ENCODE measurements at places on chromosomes 5 and 9. TPM values are rescaled to one million over a fixed set of nuclear protein-coding genes. Genes with fewer than 3 reads are reported as not detected.

The INSL4 gene
- not detected for total RNA-seq

The ORM2 gene
- not detected for total RNA-seq

- H3K27me3 ChIP-seq: no peaks in the 10 kb centered on the region
- no peak overlapping the region for H3K4me3 ChIP-seq
- H3K36me3 ChIP-seq: no peaks in the 10 kb centered on the region
- H3K4me1 ChIP-seq: peaks cover 15% of the 10 kb centered on the region
- no peak for DNase-seq
Measured at GRCh38 chr5:72140711-72141110, 33.4 kb downstream of the MAP1B start.

DNA sequence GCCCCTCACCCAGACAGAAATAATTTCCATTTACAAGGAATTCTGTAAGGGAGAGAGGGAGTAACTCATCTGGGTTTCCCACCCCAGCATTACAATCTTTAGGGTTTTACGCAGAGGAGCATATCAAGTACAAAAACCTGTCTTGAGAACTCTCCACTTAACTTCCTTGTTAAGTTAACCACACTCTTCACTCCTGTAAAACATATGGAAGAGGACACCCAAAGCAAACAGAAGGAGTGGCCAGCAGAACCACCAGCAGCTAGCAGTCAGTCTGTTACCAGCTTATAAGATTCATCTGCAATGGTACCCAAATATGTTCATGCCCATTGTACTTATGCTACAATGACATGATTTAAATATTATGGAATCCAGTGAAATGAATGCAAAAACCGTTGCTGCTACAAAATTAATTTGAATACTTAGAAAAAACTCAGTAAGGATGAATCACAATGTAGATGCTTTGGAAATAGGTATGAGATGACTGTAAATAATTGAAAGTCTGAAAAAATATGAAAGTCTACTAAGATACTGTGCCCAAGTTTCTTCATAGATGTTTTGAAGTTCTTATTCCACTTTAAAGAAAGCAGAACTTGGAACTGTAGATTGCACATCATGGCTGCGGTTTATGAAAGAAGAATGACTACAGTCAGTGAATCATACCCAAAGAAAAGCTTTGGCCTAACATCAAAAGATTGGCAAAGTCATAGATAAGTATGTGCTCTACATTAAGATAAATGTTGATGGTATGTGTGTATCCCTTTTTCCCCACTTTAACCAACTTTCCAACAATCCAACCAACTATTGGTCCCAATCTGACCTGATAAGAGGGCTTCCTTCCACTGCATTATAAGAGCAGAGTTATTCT is 233.6 kb downstream of the ACTL7B start:
- DNase-seq: no peak
- no peak overlapping the region for H3K4me3 ChIP-seq
- H3K36me3 ChIP-seq: no peaks in the 10 kb centered on the region
- H3K4me1 ChIP-seq: no peaks in the 10 kb centered on the region

DNA sequence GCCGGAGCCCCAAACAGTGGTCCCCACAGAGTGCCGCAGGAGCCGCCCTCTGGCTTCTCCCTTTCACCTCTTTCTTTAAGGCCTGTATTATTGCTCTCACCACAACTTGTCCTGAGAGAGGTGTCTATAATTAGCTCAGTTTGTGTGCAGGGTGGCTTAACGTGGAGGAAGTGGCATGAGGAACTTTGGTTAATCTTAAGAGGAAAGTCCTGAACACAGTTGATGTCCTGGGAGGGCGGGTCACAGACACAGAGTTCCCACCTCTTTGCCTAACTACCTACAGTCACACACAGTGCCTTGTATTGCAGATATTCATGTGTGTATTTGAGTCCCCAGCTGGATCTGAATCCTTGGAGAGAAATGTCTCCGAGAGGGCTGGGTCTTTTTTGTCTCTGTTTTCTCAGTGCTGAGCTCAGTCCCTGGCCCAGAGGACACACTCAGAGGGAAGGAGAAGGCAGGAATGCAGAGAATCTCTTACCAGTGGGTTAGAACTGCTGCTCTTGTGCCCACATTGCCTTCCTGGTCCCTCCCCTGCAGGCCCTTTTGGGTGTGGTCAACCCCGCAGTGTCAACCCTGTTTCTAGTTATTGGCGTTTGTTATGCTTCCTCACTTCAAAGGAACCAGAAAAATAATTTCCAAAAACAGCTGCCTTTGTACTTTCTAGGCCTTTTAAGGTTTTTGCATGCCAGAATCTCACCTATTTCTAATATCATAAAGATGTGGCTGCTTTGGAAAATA is 392.5 kb downstream of the KDM4C start:
- DNase-seq: no peak
- H3K36me3 ChIP-seq: no peaks in the 10 kb centered on the region
- H3K27me3 ChIP-seq: no peaks in the 10 kb centered on the region
- no peaks in the 10 kb centered on the region for H3K4me1 ChIP-seq

DNA sequence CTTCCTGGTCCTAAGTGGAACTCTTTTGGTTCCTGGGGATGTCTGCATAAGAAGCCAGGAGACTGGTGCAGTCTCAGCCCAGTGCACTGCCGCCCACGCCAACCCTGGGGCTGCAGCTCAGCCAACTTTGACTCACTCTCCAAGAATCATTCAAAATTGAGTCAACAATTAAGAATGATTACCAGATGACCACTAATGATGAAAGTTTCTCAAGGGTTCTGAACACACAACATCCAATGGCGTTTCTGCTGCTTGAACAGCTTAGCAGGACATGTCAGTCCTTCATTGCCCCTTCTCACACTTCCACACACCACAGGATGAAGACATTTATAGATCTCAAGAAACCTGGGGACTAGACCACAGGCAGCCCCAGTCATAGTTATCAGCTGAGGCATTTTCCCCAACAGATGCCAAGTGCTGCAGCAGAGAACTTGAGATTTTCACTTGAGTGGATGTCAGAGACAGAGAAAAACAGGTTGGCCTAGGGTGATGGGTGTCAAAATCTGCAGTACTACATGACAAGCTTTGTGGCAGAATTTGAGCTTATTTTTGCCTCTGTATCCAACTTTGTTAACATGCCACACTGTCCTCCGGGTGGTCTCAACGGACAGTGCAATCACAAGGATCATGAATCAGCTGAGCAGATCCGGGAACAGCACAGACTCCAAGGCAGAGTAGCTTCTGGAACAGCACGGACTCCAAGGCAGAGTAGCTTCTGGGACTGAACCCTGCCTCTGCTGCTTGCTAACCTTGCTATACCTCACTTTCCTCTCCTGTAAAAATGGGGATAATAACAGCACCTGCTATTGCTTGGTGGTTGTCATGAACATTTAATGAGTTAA is 356.1 kb downstream of the SPOCK1 start:
- H3K4me3 ChIP-seq: no peak overlapping the region
- no peaks in the 10 kb centered on the region for H3K4me1 ChIP-seq
- H3K27ac ChIP-seq: peak overlapping the region; percentile 62
- H3K27me3 ChIP-seq: no peaks in the 10 kb centered on the region
- peak; percentile 43 for DNase-seq

DNA sequence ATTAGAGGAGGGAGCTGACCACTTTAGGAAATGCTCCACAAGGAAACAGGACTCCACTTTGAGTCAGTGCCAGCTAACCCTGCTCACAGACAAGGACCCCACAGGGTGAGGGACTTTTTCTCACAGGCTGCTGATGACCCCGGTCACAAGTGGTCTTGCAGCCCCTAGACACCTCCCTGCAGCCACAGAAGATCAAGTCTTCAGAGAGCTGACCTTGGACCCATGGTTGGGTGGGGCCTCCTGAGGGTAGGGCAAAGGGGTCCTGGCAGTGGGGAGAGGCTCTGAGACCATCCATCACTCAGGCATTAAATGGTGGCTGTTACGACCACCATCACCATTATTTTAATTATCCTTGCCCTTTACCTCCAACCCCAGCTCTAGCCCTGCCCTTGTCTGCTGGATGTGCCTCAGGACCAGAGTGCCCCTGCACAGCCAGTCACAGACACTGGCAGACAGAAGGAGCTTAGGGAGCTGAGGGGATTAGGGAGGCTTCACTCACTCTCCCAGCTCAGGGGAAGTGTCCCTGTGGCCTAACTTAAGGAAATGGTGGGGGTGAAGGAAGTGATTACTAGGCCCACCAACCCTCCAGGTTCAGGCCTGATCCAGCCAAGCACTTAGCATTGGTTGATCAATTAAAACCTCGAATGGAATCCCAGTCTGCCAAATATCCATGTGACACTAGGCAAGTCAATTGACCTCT is 1.6 kb downstream of the ACSL6 start:
- peaks cover 11% of the 10 kb centered on the region for H3K4me1 ChIP-seq
- no peaks in the 10 kb centered on the region for H3K27me3 ChIP-seq
- no peaks in the 10 kb centered on the region for H3K36me3 ChIP-seq
- DNase-seq: no peak

DNA sequence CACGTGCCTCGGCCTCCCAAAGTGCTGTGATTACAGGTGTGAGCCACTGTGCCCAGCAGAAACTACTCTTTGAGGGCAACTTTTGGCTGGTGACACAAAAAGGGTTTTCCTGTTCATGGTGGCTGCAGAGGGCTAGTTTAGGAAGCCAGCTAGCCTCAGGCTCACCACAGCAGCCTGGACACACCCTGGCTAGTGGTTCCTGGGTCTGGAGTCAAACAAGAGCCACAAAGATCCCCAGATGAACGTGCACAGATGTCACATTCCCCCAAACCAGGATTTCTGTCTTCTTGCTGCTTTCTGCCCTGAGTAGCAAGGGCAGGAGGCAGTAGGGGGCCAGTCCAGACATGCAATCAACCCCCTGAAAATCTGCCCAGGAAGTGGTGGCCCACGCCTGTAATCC is 6.8 kb downstream of the HBEGF start:
- H3K4me1 ChIP-seq: peaks cover 3% of the 10 kb centered on the region
- H3K27me3 ChIP-seq: no peaks in the 10 kb centered on the region
- H3K4me3 ChIP-seq: no peak overlapping the region
- no peaks in the 10 kb centered on the region for H3K36me3 ChIP-seq

- DNase-seq: no peak
- no peak overlapping the region for H3K27ac ChIP-seq
- no peak overlapping the region for H3K4me3 ChIP-seq
- no peaks in the 10 kb centered on the region for H3K36me3 ChIP-seq
- no peaks in the 10 kb centered on the region for H3K4me1 ChIP-seq
- no peaks in the 10 kb centered on the region for H3K27me3 ChIP-seq
Measured at GRCh38 chr5:116669261-116670031, 94.8 kb upstream of the SEMA6A start.

DNA sequence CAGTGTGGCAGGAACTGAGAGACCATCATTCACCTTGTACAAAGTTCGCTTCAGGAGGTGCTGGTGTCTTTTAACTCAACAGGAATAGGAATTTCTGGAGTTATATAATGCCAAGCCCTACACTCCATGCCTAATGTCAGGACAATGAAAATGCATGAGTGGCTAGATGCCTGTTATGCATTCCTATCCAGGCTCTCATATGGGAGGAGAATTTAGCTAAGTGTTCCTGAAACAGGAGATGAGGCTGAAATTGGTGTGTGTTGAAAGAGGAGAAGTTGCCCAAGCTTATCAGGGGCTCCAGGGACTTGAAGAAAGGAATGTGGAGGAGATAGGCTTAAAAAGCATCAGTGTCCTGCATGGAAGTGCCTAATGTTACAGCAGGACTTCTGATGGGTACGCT is 26.8 kb upstream of the PRUNE2 start:
- H3K36me3 ChIP-seq: no peaks in the 10 kb centered on the region
- no peak overlapping the region for H3K27ac ChIP-seq
- no peaks in the 10 kb centered on the region for H3K27me3 ChIP-seq
- no peak for DNase-seq
- no peak overlapping the region for H3K4me3 ChIP-seq

- no peaks in the 10 kb centered on the region for H3K4me1 ChIP-seq
- no peaks in the 10 kb centered on the region for H3K27me3 ChIP-seq
- peak; percentile 38 for DNase-seq
- no peak overlapping the region for H3K4me3 ChIP-seq
- no peak overlapping the region for H3K27ac ChIP-seq
Measured at GRCh38 chr9:68844631-68845612, 139.9 kb downstream of the PIP5K1B start.

DNA sequence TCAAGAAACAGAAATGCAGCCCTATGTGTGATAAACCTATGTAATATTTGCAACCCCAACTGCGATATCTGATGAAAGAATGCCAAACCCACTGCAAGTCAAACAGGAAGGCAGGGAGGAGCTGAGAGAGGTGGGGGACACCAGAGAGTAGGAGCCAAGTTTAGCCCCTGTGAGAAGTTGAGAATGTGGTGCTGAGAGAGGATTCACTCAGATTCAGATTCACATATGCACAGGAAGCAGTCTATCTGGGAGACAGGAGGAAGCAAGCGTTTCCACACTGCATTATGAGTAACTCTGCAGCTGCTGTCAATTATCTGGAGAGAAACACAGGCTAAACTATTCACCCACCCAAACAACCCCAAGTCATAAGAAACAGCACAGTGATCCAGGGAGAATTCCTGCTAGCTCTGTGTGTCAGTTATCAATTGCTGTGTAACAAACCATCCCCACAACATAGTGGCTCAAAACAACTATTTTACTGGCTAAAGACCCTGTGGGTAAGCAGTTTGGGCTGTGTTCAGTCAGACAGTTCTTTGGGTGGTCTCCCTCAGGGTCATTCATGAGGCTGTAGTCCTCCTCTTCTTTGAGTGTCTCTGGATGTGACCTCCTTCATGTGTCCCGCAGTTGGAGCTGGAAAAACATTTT is 161.9 kb upstream of the RAI14 start:
- H3K36me3 ChIP-seq: no peaks in the 10 kb centered on the region
- H3K27ac ChIP-seq: peak overlapping the region; percentile 86
- DNase-seq: no peak
- H3K4me3 ChIP-seq: no peak overlapping the region
- H3K27me3 ChIP-seq: no peaks in the 10 kb centered on the region

- H3K4me3 ChIP-seq: no peak overlapping the region
- H3K27me3 ChIP-seq: no peaks in the 10 kb centered on the region
- no peaks in the 10 kb centered on the region for H3K4me1 ChIP-seq
Measured at GRCh38 chr5:130316971-130317680, 412.9 kb downstream of the CHSY3 start.

DNA sequence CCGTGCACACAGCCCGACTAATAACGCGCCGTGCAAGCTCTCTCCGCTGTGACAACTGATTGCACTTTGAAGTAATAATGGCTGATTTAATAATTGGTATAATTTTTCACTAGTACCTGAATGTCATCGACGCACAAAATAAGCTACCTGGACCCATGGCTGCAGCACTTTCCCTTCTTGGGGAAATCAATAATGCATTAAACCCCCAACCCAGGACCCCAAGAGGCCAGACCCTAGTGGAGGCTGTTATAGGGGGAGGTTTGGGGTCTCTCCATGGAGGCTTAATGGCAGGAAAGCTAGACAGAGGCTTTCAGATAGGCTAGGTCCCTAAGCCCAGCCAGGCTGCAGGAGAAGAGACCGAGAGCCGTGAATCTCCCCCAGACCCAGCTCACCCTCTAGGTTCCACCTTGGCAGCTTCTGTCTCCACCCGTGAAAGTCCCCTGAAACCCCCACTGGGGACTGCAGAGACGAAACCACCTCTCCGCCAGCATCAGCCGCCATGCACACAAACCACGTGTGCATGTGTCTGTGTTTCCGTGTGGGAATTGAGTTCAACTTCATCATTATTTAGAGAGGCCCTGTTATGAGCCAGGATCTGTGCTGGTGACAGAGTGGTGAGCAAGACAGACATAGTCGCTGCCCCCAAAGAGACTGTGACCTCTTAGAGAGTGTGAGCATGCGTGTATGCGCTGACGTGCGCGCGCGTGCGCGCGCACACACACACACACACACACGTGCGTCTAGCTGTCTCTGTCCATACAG is 168.6 kb upstream of the MVB12B start:
- H3K27ac ChIP-seq: no peak overlapping the region
- H3K27me3 ChIP-seq: no peaks in the 10 kb centered on the region
- H3K4me1 ChIP-seq: no peaks in the 10 kb centered on the region
- H3K4me3 ChIP-seq: no peak overlapping the region
